AG09309 (cell line): ENCODE measurements at places on chromosomes 3 and 15.

DNA sequence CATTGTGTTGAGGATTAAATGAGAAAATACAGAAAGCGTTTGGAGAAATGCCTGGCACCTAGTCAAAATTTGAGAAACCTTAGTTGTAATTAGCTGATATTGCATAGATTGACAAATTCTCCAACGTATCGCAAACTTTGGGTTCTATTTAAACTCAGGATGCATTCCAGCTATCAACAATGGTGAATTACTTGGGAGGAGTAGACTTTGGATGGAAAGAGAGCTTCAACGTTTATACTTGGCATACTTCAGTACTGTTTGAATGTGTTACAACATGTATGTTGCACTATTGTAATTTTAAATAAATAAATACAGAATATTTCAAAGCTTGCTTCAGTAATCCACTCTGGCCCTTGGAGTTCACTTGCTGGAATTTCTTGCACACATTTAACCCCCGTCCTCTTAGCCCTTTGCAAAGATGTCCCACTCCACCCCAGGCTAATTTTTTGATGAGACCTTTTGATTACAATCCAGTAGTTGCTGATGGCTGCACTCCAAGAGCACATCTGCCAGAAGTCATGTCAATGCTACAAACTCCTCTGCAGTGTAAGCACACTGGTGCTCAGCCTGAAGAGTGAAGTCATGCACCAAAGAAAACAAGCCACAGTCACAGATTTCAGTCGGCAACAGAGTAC lies 4.7 kb upstream of the DIS3L start:
- no peak for DNase-seq

- no peak for DNase-seq
Observed at GRCh38 chr15:61011576-61012336, 217.3 kb downstream of the RORA start.

DNA sequence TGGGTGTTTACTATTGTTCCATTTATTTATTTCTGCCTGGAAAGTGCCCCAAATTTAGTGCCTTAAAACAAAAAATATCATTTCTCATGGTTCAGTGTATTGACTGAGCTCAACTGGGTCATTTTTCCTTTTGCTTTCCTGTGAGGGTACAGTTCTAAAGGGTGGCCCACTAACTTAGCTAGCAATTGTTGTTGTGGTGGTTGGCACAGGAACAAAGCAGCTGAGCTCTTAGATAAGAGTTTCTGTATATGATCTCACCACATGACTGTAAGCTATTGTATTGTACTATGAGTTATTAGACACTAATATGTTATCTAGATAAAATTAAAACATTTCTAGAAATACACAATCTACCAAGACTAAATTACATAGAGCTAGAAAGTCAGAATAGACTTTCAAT lies 1283.7 kb downstream of the OTOL1 start:
- DNase-seq, result no peak

GRCh38 chr3:45599424-45599886 lies 4.9 kb downstream of the LIMD1 start:
- no peak for DNase-seq

GRCh38 chr3:64445109-64445943 lies 220.1 kb upstream of the PRICKLE2 start:
- no peak for DNase-seq

DNA sequence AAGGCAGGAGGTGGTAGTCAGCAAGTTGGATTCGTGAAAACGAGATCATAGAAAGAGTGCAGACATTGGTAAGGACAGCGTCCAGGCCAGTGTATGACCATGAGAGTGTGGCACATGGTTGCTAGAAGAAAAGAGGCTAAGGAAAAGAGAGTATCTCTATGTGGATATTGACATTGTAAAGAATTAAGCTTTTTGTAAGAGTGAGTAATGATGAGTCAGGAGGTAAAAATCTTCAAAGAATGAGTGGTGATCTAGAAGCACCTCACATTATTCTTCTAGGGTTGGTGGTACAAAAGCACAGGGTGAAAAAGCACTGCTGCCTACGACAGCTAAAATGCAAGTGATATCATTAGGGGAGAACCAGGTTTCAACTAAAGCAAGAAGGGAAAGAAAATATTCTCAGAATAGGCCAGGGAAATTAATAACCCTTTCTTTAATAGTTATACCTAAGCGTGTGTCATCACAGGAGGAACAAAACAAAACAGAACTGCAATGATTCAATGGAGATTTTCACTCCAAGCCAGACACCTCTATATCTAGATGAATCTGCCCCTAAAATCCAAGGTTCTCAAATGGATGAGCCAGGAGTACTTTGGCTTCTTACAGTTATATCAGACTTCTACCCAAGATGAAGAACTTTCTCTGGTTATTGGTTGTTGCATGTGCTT lies 884.7 kb downstream of the NAALADL2 start:
- DNase-seq, result no peak

GRCh38 chr3:185988816-185989175 lies 51.0 kb upstream of the TRA2B start:
- DNase-seq, result no peak

DNA sequence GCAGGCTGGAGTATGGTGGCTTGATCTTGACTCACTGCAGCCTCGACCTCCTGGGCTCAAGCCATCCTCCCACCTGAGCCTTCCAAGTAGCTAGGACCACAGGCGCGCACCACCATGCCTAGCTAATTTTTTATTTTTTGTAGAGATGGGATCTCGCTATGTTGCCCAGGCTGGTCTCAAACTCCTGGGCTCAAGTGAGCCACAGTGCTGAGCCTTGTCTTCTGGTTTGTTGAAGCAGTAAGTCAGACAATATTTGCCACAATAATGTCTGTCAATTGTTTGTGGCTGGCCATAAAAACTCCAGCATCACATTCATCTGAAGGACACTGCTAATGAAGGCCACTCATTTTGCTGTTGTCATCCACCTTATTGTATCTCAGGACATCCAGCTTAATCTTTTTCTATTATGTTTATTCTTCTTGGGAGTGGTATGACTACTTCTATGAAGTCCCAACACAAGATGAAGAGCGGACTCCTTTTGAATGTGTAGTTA lies 185.9 kb downstream of the FNDC3B start:
- DNase-seq, result no peak

DNA sequence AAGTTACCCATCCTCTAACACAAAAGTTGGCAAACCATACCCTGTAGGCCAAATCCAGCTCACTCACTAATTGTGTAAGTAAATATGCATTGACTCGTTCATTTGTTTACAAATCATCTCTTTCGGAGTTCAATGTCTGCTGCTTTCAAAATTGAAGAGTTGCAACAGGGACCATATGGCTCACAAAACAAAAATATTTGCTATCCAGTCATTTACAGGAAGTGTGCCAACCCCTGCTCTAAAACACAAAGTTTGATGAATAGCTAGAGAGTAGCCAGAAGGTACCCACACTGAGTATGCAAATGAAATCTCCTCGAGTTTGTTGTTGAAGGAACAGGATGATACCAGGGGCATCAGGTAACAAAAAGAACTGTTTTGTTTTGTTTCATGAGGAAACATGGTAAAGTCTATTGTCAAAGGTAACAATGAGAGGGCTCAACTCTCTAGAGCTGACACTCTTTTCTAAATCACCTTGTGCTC lies 236.2 kb upstream of the THBS1 start:
- no peak for DNase-seq

- DNase-seq, result no peak
Observed at GRCh38 chr3:46708401-46709156, 7.4 kb downstream of the TMIE start.

- peak; percentile 83 for DNase-seq
Observed at GRCh38 chr15:95277266-95277665, 1045.9 kb downstream of the MCTP2 start.

GRCh38 chr3:189513281-189514117 lies 117.7 kb upstream of the TP63 start:
- no peak for DNase-seq

DNA sequence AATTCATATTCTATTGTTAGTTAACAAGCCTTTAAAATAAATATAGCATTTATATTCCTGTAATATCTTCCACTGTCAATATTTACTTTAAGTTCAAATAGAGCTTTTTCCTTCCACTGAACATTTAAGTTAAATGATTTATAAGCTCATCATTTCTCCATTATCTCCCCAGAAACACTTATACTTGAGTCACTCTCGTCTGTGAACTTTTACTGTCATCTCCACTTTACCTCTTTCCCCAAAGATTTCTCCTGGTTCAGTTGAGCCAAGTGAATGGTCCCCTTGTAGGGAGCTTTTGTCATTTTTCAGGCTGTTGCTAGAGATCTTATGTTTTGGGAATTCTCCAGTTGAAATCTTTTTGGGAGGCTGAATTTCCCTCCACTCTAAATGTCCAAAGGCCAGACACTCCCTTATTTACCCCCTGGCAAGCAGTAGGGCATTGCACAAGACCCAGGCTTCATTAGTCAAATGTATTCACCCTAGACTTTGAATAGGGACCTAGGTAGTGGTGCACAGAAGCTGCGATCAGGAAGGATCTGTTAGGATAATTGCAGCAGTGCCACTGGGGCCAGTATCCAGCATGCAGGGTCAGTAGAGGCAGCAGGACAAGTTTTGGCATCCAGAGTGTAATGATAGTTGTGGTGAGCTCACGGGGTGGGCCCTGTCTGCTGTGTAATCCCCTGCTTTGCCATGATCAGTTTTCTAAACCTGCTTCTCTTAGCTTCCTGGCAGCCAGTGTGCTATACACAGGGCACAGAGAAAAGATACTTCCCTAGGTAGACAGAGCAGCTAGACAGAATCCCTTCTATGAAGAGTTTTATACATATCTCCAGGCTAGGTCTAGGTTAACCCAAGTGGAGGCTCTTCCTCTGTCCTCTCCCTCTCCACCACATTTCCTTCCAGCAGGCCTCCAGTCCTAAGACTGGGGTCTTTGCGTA lies 356.5 kb upstream of the SLCO3A1 start:
- no peak for DNase-seq

GRCh38 chr3:129567176-129567705 lies 24.3 kb downstream of the H1-8 start:
- no peak for DNase-seq

GRCh38 chr3:13713396-13713795 lies 164.5 kb downstream of the FBLN2 start:
- DNase-seq, result no peak

DNA sequence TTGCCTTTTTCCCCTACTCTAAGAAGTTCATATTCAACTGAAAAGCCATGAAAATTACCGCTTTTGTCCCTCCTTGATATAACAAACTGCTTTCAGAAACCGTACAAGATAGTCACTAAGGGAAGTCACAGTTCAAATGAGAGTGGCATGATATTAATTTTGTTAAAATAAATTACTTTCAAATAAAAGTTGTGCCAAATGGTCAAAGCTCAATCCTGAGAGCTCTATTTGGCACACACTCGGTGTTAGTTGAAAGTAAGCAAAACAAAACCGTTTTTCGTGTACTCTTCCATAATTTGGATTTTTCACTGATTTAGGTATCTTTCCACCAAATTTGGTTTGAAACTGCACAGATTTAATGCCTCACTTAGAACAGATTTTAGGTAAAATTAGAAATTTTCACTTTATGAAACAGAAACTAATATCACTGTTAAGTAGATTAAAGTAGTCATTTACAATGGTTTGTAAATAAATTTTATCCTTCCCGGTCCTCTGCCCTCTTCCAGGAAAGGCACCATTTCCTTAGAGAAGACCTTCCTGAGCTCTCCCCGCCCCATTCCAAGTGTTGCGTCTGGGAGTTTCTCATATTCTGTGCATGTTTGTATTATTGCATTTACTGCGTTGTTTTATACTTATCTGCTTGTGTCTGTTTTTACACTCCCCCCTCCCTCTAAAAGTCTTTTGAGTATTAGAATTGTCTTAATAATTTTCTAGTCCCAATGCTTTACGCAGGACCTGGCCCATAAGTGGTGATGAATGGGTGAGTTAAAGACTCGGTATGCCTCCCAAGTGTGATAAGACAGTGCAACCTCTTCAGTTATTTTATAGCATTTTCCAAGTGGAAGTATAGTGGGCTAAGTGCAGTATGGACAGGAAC lies 853 bp downstream of the TCAIM start:
- DNase-seq, result no peak

DNA sequence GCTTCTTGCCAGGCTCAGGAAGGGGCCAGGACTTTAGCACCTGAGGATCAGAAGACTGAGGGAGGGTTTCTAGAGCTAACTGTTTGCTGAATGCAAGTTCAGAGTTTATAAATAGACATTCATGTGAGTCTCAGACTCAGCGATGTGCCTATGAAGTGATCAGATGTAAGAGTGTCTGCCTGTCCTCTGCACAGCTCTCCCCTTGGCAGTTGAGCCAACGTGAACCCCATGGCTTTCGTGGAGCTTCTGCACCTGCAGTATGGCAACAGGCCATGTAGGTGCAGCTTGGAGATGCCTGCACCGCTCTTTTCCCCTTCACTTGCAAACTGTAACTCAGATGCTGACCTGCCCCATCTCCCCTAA lies 141.9 kb downstream of the CHDH start:
- no peak for DNase-seq

DNA sequence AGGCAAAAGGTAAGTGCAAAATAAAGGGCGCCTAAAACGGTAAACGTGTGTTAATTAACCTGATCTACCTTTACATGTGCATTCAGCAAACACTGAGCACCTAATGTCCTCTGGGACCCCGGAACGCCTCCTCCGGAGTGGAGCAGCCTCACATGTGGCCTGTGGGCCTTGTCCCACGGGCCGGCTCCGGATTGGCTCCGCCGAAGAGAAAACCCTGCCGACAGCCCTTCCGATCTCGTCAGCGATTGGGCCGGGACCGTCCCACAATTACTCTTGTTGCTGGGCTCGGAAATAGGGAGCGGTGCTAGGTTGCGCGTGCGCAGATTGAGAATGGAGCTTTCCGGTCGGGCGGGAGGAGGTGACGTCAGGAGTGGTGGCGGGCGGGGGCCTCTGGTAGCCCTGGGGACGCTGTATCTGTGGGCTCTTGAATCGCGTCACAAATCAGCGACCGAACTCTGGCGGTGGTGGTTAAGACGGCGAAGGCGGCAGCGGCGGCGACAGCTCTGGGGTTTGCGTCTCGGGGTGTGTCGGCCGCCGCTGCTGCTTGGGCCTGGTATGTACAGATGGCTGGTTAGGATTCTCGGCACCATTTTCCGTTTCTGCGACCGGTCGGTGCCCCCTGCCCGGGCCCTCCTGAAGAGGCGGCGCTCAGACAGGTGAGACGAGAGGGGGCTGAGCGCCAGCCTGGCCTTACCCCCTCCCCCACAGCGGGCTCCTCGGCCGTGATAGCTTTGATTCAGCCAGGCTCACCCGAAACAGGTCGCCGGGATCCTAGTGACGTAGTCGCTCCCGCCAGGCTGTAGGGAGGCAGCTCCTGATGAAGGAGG lies at the start of gene SENP2:
Gene SENP2, plus strand, starts transcription at position 437 of the 827 bp plus-strand sequence. Its CDS starts 119 bp downstream, at position 556.
- peak; percentile 93 for DNase-seq

DNA sequence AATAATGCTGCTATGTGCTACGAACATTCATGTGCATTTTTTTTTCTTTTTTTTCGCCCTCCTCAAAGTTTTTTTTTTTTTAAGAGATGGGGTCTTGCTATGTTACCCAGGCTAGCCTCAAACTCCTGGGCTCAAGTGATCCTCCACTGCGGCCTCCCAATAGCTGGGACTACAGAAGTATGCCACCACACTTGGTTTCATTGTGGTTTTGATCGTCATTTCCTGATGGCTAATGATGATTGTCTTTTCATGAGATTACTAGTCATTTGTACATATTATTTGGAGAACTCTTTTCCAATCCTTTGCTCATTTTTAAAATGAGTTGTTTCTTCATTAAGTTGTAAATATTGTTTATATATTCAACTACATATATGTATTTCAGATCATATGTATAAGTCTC lies 48.8 kb downstream of the FBXO22 start:
- DNase-seq, result no peak
